ENCODE measurements at places on chromosomes 7 and 10. TPM values are rescaled to one million over a fixed set of nuclear protein-coding genes. Genes with fewer than 3 reads are reported as not detected.

GIMAP7 gene
- total RNA-seq = 13.2 TPM

ST8SIA6 gene
- 15.0 TPM for total RNA-seq

ELAPOR2 gene
- total RNA-seq = 31.8 TPM

SGPL1 gene
- total RNA-seq = 50.3 TPM
